ENCODE measurements at places on chromosomes 13 and 19. TPM values are rescaled to one million over a fixed set of nuclear protein-coding genes. Genes with fewer than 3 reads are reported as not detected.

ZNF729 gene
- not detected for total RNA-seq

C19orf67 gene
- not detected for total RNA-seq

IGFL3 gene
- total RNA-seq: not detected

GJB2 gene
- 1.8 TPM for total RNA-seq

KBTBD7 gene
- total RNA-seq: 10.2 TPM

PSG11 gene
- not detected for total RNA-seq

BEST2 gene
- not detected for total RNA-seq

WDR83 gene
- total RNA-seq: 17.2 TPM

SERP2 gene
- total RNA-seq: not detected

CEACAM8 gene
- not detected for total RNA-seq

URAD gene
- not detected for total RNA-seq

LRP3 gene
- 0.23 TPM for total RNA-seq

Measured in activated naive CD4-positive, alpha-beta T cell treated with anti-CD3 and anti-CD28 coated beads, Interleukin-2, amount 10 ng/mL, durations not matched to agents 5 hours and 36 hours (primary cell).